Stimulated activated CD4-positive, alpha-beta T cell treated with anti-CD3 and anti-CD28 coated beads, TNF-alpha, amount 100 ng/mL, for 4 hours (primary cell): ENCODE measurements at places on chromosomes 11 and 22.
A peak's percentile ranks its signal among the peaks of the same experiment; 100 is the strongest.

- DNase-seq, result peak; percentile 17
Observed at GRCh38 chr11:125514336-125515101, 18.5 kb upstream of the FEZ1 start.

DNA sequence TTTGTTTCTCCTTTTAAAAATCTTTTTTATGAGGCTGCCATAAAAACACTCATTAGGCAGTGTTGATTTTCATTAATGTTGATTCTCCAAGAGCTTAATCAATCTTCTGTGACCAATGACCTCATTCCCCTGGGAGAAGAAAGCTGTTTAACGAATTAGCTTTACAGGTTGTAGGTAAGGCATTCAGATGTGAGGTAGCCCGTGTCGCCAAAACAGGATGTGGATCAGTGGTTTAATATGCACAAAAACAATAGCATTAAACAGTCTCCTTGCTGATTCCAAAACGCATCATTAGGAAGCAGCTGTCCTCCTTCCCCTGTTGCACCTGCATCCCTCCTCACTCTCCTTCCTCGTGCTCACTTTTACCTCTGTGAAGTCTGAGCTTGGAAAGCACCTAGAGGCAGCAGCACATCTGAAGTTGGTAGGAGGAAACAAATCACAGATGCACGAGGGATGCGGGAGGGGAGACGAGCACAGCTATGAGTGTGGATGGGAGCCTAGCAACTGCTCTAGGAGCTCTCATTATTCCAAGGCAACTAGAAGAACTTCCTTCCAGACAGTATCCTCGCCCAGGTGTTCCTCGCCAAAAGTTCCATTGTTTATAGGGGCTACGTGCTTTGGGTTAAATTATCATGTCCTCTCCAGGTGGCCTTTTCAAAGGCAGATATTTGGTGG lies 179.4 kb upstream of the SNX19 start:
- no peak for DNase-seq

DNA sequence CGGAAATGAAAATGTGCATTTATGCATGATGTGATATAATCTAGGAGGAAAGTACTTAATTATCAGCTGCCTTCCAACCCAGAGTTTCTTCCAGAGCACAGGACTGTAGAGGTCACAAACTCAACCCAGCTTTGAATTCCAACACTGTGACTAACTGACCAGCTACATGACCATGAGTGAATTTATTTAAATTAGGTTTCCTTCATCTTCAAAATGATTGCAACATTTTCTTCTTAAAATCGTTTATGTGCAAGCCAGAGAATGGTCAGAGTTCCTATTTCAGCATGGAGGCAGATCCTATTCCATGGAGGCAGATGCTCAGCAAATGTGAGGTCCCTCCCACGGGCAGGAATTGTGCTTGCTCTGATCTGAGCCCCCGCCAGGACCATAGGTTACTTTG lies 42.4 kb downstream of the OSBP start:
- DNase-seq, result no peak

DNA sequence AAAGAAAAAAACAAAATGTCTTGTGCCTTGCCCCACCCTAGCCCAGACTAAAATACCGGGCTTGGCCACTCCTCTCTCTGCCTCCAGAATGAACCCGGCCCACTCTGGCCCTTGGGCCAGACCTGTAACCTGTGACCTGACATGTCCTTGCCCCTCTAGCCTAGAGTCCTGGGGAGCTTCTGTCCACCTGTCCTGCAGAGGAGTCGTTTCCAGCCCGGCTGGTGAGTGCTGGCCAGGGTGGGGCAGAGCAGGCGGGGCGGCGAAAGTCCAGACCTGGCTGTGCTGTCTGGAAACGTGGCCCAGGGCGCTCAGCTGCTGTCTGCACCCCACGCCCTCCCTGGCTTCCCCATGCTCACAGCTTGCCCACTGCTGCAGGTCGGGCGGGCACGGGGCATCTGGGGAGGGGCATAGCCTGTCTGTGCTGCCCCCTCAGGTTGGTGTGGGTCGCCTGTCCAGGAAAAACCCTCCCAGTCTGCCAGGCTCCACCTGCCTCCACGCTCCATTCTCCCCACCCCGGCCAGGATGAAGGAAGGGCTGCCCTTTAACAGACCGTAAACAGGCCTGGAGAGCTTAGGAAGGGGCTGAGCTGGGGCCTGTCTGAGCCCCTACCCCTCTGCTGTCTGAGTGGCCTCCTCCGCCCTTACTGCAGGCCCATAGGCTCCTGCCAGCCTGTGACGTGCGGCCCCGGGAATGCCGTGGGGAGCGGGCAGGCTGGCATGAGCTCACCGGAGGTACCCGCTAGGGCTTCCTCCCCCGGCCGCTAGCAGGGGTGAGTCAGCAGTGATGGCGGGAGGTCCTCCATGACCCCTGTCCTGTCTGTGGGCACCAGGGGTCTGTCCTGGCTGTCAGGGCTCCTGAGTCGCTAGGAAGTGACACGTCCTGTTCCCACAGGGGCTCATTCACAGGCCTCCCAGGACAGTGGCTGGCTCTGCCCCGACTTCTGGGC lies 1.9 kb downstream of the CD151 start:
- no peak for DNase-seq

DNA sequence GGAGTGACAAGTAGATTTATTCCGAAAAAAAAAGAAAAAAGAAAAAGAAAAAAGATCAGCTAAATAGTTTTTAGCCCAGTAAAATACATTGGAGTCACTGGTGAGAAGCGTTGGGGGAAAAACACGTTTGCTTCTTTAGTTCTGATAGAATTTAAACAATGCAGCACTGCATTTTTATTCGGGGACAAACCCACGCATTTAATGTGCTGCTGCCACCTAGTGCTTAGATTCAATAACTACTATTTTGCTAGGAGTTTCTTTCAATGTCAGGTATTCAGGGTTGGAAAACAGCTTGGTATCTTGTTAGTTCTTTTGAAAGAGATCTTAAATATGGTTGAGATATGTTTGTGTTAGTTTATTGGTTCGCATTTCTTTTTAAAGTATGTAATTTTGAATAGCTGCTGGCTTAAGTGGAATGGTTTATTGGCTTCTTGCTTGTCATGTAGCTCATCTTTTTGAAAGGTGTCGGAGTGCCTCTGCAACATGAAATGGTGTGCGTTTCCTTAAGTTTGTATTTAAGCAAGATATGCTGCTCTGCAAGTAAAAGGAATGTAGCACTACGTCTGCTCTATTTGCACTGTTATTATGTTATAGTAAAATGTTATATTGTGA lies 41.9 kb downstream of the SVIP start:
- peak; percentile 0 for DNase-seq

GRCh38 chr11:73972620-73973449 lies 9.8 kb downstream of the UCP2 start:
- DNase-seq, result no peak

DNA sequence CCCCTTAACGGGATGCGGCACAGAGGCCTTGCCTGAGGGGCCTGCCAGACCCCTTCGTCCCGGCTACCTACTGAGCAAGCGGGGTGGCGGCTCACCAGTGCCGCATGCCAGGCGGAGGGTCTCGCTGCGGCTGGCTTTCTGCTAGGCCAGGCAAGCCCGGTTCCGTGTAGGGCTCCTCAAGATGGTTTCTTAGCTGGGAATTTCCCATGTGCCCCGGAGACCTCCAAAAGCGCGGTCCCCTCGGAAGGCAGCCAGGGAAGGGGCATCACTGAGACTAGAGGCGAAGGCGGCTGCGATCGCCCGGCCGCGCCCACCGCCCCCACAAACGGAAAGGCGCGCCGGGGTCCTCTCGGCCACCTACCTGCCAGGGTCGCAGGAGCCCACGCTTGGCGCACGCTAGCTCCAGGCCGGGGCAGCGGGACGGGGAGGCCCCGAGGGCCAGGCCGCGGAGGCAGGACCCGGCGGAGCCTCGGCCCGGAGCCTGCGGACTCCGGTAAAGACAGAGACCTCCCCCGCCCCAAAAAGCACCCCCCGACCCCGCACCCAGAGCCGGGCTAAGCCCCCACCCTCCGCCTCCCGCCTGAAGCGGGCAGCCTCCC lies 23.8 kb downstream of the MICAL3 start:
- no peak for DNase-seq

DNA sequence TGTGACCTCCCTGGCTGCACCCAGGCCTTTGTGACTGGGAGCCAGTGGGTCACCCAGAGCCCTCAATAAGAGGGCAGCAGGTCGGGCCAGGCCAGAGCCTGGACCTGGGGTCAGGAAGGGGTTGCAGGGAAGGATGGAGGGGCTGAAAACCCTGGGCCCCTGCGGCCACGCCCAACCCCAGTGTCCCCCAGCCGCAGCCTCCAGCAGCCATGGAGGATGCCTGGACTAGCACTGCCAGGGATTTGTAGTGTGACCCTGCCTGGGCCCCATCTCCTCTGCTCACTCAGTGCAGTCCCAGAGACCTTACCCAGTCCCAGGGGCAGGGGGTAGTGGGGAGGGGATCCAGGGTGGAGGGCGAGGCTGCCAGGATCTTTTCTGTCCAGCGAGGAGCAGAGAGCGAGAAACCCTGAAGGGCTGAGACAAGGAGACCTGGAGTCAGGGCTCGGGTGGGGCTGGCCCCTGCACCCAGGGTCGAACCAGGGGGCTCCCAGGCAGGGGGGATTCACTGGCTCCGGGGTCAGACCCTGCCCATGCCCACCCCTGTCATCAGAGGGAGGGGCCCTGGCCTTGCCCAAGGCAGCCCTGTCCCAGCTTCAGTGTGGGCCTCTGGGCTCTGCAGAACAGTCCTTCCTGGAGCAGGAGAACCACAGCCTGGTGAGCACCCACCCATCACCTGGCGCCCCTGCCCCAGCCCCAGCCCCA lies 187.5 kb downstream of the IGLL1 start:
- DNase-seq, result no peak
